HT1080 (cell line): ENCODE measurements at places on chromosomes 6 and 20.

DNA sequence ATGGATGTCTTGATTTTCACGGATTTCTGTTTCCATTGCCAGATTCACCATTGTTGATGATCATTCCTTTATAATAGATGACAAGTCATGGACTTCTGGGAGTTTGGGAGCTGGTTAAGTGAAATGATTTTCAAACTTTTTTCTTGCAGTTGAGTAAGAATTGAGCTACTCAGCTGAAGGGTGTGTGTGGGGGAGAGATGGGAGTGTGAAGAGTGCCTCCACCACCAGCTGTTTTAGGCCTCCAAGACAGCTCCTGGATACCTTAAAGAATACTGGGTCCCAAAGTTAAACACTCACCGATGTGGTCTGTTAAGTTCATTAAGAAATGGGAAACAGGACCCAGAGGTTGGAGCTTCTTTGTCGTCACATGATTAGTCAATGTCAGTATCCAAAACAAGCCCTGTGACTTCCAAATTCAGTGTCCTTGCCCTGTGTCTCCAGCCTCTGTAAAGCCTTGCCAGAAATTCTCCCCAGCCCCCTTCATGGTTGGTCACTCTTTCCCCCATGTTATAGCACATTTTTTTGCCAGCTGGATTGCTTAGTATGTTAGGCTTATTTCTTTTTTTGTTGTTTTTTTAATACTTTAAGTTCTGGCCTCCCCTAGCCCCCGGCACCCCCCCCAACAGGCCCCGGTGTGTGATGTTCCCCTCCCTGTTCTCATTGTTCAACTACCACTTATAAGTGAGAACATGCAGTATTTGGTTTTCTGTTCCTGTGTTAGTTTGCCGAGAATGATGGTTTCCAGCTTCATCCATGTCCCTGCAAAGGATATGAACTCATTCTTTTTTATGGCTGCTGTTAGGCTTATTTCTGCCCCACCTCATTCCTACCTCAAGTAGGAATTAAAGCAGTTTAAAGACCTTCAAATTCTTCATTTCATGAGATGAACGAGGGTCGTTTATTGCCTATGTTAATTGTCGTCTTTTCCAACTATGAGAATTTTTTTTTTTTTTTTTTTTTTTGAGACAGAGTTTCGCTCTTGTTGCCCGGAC is 26.9 kb downstream of the BICRAL start:
- no peak for DNase-seq

DNA sequence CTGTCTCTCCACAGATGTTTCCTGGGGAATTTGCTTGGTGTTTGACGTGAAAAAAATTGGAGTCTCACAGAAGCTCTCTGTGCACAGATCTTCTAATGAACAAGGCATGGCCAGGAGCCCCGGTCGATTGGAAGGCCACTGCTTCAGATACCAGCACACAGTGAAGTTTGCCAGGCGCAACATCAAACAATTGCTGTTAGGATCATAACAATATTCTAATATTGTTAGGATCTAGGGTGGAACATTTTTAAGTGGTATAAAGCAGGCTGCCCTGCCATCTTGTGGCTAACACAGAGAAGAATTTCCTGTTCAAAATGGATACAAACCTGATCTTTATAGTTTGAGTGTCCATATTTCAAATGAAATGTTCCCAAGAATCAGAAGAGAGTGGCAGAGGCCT is 64.1 kb downstream of the C6orf118 start:
- DNase-seq, result peak; percentile 27

DNA sequence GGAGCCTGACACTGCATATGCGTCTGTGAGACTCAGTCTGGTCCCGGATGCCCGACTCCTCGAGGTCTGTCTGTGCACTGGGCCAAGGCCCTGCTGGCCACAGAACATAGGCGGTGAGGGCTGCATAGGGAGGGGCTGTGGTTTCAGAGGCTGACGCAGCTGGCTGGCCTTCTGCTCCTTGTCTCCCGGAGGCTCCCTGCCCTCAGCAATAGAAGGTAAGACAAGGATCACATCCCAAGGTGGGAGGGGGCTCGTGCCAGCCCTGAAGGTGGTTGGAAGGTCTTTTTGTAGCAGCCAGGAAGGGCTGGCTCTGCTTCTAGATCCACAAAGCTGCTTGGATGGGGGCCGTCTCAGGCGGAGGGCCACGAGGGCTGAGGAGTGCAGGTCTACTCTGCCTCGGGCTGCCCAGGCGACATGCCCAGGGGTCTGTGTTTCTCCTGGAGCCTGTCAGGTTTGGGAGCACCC is 239.8 kb upstream of the SULF2 start:
- peak; percentile 75 for DNase-seq

GRCh38 chr20:48141660-48142515 is 356.6 kb upstream of the SULF2 start:
- no peak for DNase-seq

DNA sequence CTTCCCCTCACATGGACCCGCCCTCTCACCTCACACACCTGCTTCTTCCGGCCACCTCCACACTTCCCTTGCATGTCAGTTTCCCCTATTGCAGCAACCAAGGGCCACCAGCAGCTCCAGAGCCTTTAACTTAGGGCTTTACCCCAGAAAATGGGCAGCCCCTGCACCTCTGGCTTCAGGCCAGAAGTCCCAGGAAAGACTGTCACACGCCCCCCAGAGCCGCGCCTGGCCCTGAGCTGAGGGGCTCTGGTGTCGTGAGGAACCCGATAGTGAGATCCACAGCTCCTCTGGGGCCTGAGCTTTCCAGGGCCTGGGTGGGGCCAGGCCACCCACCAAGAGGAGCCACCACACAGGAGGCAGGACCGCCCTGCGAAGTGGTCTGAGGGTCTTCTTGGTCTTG is 182.4 kb downstream of the DLL1 start:
- no peak for DNase-seq

DNA sequence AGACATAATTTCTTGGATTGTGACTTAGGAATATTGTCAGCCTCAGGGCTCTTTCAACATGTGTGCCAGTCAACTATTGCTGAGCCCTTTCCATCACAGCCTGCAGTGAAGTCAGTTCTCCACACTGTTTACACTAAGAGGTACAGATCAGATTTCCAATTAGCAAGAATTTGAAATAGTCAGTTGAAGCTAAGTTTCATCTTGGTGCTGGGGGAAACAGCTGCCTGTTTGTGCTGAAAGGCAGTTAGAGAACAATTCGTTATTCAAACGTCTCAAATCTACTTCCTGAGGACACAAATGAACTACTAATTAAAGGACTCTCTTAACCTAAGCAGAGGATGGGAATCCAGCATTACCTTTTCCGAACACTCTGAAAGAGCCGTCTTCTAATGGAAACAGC is 25.9 kb downstream of the ADGRF1 start:
- DNase-seq, result no peak

GRCh38 chr6:130222775-130223174 is at the start of gene SAMD3:
Gene SAMD3, minus strand, starts transcription at chr6:130222951. Its CDS starts 7,678 bp downstream, at chr6:130215273.
- DNase-seq, result no peak

DNA sequence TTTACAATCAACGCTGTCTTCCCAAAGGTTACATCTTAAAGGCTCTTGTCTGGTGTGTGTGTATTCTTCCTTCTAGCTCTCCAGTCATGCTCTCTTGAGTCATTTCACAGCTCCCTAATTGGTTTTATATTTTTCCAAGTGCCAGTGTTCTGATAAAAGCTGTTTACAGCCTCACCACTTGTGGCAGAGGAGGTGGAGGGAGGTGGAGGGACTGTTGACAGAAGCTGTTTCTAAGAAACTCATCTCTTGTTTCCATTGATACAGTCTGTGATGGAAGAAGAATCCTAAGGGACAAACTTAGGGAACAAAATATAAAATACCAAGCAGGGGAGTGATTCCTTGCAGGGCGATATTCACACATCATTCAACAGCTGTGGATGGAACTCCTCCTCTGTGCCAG is 64.0 kb downstream of the QRSL1 start:
- no peak for DNase-seq

GRCh38 chr6:165519316-165519715 is 143.7 kb downstream of the PDE10A start:
- DNase-seq, result no peak

DNA sequence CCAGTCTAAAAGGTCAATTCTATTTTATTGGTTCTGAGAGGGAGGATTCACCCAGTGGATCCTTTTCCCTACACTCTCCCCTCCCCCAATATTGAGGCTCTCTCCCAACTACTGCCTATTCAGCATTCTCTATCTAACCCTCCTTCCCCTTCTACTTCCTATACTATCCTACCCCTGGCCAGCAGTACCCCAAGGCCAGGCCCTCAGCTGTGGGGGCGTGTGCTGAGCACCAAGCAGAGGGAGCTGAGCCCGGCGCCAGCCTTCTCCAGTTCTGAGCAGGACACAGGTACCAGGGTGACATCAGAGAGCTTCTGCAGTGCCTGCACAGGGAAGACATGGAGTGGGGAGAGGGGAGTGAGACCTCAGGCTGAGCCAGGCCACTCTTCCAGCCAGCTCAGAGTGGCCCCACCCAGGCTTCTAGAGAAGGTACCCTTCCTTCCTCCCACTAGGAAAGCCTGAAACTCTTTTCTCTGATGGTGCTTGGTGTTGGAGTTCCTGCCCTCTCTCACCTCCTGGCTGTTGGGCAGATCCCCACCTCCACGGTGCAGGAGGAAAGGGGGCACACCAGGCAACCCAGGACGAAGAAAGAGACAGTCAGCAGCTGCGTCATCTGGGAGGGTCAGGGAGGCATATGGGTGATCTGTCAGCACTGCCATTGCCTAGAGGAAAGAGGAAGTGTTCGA is 1.9 kb downstream of the DDAH2 start:
- DNase-seq, result no peak

GRCh38 chr6:17602888-17603287 is 2.8 kb downstream of the FAM8A1 start:
- no peak for DNase-seq

DNA sequence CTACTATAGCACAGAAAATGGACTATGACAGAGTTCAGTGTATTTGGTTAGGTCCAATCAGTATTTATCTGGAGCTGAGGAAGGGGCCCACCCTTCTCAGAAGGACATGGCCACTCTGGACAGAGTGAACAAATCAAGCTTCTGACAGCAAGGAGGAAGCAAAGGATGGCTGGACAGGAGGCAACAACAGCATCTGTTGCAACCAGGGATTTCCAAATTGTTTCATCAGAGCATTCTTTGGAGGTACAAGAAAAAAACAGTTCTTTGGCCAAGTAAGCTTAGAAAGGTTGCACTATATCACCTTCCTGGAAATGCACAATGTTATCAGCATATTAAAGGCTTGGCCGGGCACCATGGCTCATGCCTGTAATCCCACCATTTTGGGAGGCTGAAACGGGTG is 118.7 kb upstream of the SLC22A16 start:
- DNase-seq, result no peak

DNA sequence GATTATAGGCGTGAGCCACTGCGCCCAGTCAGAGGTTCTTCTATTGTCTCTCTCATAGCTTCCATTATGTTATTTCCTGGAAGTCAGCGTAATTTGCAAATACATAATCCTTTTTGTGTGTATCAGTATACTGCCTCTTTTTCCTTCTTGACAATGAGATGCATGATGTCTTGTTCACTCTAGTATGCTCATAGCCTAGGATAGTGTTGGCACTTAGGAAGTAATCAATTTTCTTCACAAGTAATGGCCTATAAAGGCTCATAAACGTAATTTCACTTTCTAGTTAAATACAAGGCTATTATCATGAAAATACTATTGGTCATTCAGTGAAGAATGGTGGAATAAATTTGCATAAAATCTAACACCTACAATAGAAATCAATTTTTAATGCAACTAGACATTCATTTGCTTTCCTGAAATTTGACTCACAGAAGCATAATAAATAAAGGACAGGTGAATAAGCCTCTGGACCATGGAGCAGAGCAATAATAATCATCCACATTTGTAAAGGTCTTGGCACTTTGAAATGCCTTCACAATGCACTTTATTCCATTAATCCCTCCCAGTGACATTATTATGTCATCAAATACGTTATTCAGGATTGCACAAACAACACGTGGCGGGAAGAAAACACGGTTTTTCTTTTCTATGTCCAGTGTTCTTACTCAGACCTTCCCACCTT is 366.9 kb upstream of the BTBD3 start:
- no peak for DNase-seq

DNA sequence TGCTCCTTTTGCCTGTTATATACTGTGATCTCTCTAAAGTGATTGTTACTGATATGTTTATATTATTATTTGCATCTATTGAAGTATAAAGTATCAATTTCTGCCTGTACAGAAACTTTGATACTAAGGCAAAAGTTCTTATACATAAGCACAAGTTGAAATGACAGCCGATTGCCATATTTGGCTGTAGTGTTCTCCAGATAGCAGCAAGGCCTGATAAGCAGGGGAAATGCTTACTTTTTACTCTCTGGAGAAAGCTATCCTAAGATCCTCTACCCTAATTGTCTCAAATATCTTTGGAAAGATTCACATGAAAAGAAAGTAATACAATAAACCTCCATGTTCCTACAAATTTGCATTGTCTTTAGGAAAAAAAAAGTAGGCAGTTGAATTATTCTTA is 31.4 kb downstream of the SENP6 start:
- DNase-seq, result no peak

DNA sequence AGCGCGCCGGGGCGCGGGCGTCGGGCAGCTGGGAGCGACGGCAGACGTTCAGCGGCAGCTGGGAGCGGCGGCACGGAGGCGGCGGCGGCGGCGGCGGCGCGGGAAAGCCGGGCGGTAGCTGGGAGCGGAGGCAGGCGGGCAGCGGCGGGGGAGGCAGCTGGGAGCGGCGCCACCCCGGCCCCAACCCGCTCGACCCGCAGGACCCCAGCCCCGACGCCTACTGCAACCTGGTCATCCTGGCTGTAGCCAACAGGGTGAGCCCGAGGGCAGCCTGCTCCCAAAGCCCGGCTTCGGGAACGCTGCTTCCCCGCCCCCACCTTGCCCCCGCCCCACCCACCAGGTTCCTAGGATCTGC is 8.9 kb downstream of the CCM2L start:
- no peak for DNase-seq

DNA sequence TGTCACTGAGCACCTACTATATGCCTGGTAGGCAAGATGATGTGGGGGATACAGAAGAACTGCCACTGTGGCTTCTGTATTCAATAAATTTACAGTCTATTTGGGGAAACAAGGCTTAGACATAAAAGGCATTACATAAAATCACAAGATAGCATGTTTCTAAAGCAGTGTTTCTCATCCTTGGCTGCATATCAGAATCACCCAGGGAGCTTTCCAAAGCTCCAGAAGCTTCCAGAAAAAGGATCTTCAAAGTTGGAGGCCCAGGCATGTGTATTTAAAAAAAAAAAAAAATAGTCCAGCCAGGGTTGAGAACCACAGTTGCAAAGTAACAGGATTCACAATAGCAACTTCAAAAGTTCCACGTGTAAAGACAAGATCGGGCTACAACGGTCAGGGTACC is 112.4 kb upstream of the SPACA1 start:
- DNase-seq, result no peak

GRCh38 chr6:127182501-127182900 is 64.0 kb downstream of the RSPO3 start:
- no peak for DNase-seq

DNA sequence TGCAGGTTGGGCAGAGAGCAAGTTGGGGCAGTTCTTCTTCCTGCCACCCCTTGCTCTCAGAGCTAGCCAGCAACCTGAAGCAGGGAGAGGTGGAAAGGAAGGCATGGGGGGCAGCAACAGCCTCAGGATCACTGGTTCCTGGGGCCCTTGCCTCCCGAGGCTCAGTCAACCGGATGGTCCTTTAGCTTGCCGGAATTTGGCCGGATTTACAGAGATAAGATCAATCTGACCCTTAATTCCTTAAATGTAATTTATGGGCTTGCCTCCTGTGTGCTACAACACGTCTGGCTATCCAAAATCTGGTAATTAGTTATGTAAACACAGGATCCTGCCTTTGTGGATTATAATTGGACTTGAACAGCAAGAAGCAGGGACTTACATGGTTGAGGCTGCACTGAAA is 19.5 kb upstream of the TCP11 start:
- DNase-seq, result no peak

- DNase-seq, result no peak
Measured at GRCh38 chr6:112286010-112286409, 31.6 kb upstream of the LAMA4 start.
